Activated naive CD4-positive, alpha-beta T cell (primary cell): ENCODE measurements at places on chromosomes 3 and 15.

DNA sequence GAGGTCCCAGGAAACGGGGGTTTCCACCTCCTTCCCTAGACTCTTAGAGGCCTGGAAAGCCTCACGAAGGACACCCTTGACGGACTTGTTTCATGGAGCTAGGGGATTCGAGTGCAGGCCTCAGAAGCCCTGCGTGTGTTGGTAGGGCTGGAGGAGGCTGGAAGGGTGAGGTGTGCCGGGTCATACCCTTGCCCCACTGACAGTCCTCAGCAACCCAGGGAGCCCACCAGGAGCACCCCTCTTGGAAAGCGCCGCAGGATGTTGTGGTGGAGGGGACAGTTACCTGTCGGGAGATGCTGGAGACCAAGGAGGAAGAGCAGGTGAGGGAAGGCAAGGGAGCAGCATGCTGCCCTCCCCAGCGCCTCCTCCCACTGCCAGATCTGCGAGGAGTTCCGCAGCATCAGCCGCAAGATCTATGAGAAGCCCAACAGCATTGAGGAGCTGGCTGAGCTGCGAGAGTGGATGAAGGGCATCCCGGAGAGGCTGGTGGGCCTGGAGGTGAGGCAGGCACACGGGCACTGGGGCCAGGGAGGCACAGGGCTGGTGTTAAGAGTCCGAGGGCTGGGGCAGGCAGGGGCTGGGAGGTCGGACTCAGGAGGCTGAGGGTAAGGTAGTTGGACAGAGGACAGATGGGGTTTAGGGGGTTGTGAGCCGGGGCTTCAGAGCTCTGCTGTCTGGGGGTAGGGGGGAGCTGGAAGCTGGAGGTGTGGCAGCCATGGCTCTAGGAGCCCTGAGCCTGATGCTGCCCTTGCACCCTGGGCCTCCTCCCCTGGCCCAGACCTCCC is 33.7 kb downstream of the DNAH1 start:
- no peak for DNase-seq

- no peak for DNase-seq
These were observed 92.8 kb downstream of the PCSK6 start for GRCh38 chr15:101396484-101397261.

- DNase-seq = no peak
These were observed 66.5 kb downstream of the MBNL1 start for GRCh38 chr3:152335273-152335672.

DNA sequence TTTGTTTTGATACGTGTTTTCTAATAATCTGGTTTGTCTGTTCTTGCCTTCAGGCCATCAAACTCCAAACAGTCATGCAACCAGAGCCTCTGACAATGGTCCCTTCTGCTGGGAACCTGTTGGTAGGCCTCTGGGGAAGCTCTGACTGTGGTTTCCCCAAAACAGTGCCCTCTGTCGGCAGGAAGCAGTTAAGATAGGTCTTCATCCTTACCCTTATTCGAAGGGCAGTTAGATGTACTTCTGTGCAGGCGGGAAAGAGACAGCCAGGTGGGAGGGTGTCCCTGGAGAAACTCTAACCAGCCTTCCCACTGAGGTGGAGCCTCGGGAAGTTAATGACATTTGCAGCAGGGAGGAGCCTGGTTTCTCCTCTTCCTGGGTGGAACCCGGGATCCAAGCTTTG is 81.6 kb upstream of the CHMP2B start:
- DNase-seq = no peak
